ENCODE measurements at places on chromosomes 2 and 18.

GRCh38 chr2:73376681-73377080 lies 9.0 kb upstream of the ALMS1 start:
- DNase-seq = no peak

DNA sequence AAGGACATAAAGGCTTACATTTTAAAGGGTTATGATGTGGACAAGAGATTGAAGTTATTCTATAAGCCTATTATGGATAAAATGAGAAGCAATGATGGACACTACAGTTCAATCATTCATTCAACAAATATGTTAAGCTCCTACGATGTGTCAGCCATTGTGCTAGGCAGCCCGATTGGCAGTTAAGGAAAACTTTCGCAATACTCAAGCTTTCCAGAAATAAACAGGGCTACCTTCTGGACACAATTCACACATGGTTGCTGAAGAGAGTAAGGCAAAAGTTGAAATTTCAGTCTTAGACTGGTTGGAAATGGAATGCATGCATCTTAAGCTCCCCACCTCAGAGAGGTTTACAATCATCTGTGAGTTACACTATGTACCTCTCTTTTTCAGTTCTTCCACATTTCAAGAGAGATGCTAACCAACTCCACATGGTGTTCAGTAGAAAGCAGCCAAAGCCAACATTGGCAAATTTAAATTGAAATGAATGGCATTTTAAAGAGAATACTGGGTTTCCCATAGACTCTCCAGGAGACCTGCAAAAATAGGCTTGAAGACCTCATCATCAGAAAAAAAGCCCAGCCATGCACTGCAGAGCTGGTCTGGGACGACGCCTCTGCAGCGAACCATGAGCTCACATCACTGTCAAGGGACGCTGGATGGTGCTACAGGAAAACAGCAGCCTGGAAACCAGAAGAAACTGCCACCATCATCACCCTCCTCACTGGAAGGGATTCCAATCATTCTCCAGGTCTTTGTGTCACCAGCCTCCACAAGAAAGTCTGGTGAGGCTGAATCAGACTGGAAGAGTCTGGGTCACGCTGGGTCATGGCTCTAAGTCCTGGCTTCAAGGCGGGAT lies 276.3 kb downstream of the AFF3 start:
- no peak for DNase-seq

DNA sequence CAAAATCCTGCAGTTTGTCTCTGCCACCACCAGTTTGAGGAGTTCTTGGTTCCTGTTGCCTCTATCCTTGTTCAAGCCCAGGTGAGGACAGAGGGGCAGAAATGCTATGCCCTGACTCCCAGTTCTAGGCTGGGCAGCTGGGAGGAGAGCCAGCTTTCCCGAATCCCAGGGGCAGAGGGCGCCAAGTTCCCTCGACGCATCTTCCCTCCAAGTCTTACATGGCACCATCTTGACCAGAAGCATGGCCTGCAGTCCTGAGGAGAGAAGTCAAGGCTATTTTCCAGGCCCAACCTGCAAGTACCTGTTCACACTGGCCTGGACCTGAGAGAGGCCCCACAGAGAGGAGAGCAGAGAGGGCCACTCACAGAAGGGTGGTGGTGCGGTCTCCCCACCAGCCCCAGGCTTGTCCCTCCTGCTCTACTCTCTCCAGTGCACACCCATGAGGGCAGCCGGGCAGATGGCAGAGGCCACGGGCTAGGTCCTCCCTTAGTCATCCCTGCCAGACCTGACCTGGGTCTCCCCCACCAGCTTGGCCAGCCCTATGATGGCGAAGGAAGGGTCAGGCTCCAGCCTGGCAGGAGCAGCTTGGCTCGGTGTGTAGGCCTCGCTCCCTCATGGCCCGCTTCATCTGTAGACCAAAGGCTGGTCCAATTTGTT lies 115.7 kb upstream of the MSTN start:
- no peak for DNase-seq

DNA sequence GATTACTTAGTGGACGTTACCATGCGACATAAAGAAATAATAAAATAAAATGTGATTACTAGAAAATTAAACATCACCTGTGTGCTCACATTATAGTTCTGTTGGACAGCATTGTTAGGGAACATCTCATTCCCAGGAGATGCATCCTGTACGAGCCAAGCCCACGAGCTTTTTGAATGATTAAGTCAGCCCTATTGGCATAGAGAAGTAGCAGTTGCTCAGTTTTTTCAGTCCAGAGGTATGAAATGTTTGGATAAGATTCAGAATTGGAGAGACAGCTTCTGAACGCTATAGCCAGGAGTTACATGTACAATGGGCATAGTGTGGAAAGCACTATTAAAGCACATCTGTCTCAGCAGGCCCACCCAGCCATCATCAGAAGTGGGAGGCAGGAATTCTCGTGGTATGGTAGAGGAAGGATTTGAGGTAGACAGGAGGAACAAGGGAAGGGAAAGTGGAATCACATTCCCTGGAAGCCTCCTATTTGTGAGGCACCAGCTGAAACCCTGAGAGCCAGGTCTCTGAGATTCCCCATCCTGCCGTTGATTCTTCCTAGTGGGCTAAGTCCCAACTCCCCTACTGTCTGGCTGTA lies 8.6 kb downstream of the SPATS2L start:
- DNase-seq = no peak

- no peak for DNase-seq
Observed at GRCh38 chr2:14632133-14632936, at the start of gene LRATD1. Gene LRATD1, plus strand, starts transcription at chr2:14632717. Its CDS starts 1,263 bp downstream, at chr2:14633980.

- DNase-seq = no peak
Observed at GRCh38 chr2:8893474-8893873, 56.1 kb upstream of the KIDINS220 start.

GRCh38 chr2:203669820-203670219 lies 36.6 kb upstream of the CD28 start:
- DNase-seq = no peak

DNA sequence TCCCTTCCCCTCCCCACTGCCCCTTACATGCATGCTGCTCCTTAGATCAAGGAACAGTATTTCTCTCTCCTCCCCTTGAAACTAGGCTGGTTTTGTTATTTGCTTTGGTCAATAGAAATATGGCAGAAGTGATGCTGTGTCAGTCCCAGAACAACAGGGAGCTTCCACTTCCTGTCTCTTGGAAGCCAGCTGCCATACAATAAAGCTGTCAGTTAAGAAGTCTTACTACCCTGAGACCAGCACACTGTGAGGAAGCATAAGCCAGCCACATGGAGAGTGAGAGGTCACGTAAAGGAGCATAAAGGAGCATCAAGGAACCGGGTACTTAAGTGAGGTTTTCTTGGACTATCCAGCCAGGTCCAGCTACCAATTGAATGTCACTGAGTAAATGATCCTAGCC lies 126.6 kb downstream of the NOL4 start:
- no peak for DNase-seq

GRCh38 chr2:33526132-33526531 lies 49.7 kb downstream of the RASGRP3 start:
- DNase-seq = no peak

GRCh38 chr18:6086731-6087130 lies 191.4 kb upstream of the TMEM200C start:
- no peak for DNase-seq

DNA sequence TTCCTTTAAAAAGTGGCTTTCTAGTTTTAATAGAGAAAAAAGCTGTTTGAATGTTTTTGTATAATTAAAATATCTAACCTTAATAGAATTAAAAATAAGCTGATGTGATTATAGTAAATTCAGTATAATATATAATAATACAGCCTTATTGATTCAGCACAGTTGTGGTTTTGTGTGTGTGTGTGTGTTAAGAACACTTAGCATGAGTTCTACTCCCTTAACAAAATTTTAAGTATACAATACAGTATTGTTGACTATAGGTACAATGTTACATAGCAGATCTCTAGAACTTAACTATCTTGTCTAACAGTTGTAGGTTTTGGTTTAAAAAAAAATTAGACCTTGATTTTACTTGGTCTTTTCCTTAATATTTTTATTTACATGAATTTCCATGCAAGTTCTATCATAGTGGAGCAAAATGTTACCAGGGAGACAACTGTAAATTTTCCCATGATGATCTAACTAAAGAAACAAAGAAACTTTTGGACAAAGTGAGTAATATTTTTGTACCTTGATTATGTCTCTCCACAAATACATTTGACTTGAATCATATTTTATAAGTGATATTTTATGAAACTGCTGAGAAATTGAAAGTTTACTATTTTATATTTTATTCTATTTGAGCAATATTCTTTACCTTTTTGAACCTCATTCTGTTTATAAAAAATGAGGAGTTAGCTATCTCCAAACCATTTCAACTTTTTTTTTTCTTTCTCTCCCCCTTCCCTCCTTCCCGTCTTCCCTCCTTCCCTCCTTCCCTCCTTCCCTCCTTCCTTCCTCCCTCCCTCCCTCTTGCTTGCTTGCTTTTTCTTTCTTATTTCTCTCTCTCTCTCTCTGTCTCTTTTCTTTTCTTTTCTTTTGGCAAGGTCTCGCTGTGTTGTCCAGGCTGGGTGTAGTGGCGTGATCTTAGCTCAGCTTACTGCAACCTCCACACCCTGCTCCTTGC lies 46.3 kb downstream of the ZC3H6 start:
- DNase-seq = no peak

- no peak for DNase-seq
Observed at GRCh38 chr2:46179037-46179621, 118.1 kb upstream of the EPAS1 start.

DNA sequence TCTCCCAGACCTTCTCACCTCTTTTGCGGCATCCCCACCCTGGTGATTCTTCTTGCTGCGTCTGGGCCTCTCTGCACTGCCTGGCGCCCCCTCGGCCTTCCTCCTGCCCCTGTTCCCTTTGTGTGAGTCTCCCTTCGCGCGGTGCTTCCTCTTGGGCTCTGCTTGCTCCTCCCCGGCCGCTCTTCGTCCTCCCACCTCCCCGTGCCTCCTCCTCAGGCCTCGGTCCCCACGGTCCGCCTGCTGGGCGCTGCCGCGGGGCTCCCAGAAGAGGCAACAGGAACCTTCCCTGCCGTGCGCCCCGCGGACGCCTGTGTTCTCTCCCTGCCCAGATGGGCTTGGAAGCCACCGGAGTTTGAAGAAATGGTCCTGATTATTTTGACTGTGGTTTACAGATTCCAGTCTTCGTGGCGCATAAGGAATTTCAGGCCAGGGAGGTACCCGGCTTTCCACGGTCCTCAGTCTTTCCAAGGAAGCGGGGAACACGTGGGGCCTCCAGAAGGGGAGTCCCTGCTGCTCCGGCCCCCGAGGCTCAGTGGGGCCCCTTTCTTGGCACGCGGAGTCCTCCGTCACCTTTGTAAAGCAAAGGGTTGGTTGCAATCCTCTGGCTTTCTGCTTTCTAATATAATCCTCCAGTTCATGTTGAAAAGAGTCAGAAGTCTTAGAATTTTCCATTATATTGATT lies 13.1 kb downstream of the RNU2-63P start:
- no peak for DNase-seq

DNA sequence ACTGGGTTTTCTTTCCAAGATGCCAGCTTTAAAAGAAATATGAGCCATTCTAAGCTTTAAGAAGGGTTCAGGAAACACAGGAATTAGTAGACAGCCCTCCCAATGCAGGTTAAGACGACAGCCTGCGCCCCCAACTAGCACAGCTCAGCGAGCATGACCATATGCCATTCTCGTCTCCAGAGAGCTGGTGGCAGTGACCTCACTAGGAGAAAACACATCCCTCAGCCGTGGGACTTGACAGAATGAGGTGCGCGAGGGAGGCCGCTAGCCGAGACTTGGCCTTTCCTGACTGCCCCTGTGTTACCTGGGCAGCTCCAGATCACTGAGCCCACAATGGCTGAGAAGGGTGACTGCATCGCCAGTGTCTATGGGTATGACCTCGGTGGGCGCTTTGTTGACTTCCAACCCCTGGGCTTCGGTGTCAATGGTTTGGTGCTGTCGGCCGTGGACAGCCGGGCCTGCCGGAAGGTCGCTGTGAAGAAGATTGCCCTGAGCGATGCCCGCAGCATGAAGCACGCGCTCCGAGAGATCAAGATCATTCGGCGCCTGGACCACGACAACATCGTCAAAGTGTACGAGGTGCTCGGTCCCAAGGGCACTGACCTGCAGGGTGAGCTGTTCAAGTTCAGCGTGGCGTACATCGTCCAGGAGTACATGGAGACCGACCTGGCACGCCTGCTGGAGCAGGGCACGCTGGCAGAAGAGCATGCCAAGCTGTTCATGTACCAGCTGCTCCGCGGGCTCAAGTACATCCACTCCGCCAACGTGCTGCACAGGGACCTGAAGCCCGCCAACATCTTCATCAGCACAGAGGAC lies 103.9 kb downstream of the MAPK4 start:
- no peak for DNase-seq

Measured in cerebellar nuclear complex (tissue), 1 donor.